ENCODE measurements at places on chromosomes 7 and 10. TPM values are rescaled to one million over a fixed set of nuclear protein-coding genes. Genes with fewer than 3 reads are reported as not detected.

- DNase-seq, result no peak
These were observed 130.1 kb upstream of the EGR2 start for GRCh38 chr10:62946278-62946677.

- DNase-seq, result no peak
These were observed 378.5 kb downstream of the DNAJB6 start for GRCh38 chr7:157715071-157715937.

- DNase-seq, result no peak
These were observed 190.3 kb upstream of the GRM3 start for GRCh38 chr7:86453454-86453853.

- DNase-seq, result no peak
These were observed 299.9 kb upstream of the ZMIZ1 start for GRCh38 chr10:78768876-78769275.

CTAGE4 gene
- total RNA-seq, result not detected

COL26A1 gene
- 0.10 TPM for total RNA-seq

AQP1 gene
- 31.4 TPM for total RNA-seq

PRPS1L1 gene
- total RNA-seq, result not detected
